ENCODE measurements at places on chromosomes 7 and 10.

- DNase-seq, result no peak
Measured at GRCh38 chr10:67612176-67612575, 83.8 kb downstream of the CTNNA3 start.

DNA sequence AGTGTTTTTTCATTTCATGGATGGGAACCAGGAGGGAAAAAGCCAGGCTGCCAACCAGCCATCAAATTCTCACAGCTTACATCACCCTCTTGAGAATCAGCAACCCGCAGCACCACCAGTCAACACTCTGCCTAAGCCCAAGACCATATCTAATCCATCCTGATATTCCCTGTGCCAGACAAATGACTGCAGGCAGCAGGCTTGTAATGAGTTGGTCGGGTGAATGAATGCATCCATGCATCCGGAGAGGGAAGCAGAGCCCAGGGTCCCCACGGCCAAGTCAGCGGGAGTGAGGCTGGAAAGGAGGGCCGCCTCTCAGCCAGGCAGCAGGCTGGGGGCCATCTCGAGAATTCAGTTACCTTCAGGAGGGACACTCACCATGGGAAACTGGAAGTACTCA, 46.9 kb downstream of the SLIT1 start:
- no peak for DNase-seq

DNA sequence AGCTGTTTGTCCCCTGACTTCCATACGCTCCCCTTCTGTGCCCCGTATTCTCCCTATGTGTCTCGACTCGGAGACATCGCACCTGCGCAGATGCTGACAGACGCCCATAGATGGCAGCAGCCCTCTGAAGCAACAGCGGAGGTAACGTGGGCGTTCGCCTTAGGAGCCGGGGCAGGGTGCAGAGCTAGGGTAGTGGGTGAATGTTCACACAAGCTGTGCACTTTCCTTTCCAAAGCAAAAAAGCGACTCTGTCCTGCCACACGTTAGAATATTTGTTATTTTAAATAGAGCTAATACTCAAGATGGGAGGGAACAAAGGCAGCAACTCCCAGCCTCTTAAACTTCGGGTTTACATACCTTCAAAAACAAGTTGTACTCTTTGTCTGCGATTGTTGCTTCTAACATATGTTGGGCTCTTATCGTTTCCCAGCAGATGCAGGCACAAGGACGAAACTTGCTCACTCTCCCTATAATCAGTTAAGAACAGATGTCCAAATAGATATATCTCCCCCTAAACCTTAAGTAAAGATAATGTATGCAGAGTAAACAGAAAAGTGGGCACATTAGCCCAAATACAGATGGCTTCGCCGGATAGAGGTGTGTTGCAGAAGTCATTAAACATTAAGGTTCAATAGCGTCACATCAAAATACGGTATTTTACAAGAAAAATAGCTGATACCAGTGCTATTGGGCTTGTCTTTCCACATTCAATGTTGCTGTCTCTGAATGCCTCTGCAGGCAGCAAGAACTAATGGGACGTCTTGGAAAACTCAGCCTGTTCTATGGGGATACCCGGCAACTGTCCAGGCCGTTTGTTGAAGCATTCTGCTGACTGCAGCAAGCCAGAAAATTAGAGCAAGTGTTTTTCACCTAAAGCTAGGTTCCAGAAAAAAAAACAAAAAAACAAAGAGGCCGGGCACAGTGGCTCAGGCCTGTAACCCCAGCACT, 340.3 kb upstream of the PRKCQ start:
- peak; percentile 84 for DNase-seq

GRCh38 chr7:134804351-134804750, 24.9 kb downstream of the CALD1 start:
- no peak for DNase-seq

GRCh38 chr10:5615316-5615715, 51.1 kb downstream of the ASB13 start:
- no peak for DNase-seq

DNA sequence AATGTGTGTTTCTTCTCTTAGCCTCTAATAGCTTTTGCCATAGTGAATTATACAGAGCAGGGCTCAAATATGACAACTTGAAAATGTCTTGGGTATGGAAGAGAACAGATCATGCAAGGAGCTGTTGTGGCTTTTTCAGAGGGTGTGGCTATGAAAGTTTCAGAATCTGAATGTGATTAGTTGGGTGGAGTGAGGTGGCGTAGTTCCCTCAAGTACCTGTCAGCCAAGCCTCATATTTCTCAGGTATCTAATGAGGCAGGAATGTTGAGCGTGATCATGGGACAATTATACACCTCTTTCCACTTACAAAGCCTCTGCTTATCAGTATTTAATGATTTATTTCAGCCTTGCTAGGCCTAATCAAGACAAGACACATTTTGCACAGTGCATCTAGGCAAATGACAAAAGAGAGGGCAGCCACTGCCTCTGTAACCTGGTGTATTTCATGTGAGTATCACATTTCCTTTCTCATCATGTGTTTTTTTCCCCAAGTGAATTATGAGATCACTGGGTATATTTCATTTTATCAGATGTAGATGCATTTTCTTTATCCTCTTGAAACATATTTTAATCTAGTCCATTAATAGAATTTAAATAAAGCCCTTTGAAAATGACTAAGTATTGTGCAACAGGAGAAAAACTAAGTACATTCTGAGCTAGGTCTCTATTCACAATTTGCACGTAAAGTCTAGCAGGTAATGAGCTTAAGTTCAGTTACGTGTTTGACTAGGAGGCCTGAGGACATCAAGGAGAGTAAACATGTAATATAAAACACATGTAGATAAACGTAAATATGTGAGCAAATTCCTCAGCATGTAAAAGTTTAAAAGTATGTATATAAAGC, 644.4 kb upstream of the IGFBP3 start:
- DNase-seq, result no peak

DNA sequence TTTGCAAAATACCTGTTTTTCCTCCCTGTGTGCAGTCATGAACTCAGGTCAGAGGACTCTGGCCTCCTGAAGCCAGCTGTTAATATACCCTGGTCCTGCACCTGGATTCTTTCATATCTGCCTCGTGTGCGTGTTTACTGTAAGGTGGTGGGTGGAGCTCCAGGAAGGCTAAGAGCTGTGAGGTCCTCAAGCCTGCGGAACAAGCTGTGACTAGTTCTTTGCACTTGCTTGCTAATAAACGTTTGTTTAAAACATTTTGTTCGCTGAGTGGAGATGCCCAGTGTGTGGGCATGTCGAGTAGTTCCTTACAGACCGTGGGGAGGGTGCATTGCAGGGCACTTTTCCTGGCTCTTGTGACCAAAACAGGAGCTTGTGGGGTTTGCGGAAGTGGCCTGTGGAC, 139.0 kb downstream of the DOCK1 start:
- no peak for DNase-seq

GRCh38 chr7:68279827-68280400, 1283.3 kb downstream of the TYW1 start:
- no peak for DNase-seq

DNA sequence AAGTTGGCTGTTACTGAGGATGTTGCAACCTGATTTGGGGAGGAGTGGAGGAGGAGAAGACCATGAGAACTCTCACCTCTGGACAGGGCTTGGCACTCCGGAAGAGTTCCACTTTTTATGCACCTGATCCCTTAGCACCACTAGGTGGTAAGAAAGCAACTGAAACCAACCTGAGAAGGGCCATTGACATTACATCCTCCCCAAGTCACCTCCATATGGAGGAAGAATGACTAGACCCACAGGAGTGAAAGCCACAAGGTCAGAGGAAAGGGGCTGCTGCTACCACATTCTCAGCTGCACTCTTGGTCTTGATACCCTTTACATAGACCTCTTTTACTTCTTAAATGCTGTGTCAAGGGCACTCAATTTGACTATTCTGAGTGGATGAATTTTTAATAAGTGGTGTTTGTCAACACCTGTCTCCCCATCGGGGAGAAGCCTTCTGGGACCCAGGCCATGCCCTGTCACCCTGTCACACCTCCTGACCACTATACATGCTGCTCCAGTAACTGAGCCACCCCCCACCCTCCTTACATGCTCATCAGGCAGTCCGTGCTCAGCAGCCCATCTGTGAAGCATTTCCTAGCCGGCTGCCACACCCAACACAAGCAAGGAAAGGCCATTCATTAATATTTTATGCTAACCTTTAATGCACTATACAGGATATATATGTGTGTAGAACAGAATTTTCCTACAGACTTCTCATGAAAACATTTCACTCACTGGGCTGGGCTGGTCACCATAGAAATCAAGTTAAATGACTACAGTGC, 362.9 kb downstream of the GFRA1 start:
- no peak for DNase-seq
